ENCODE measurements at places on chromosomes 5 and 9.

GRCh38 chr9:124238546-124239140, 19.1 kb upstream of the NEK6 start:
- DNase-seq = no peak

DNA sequence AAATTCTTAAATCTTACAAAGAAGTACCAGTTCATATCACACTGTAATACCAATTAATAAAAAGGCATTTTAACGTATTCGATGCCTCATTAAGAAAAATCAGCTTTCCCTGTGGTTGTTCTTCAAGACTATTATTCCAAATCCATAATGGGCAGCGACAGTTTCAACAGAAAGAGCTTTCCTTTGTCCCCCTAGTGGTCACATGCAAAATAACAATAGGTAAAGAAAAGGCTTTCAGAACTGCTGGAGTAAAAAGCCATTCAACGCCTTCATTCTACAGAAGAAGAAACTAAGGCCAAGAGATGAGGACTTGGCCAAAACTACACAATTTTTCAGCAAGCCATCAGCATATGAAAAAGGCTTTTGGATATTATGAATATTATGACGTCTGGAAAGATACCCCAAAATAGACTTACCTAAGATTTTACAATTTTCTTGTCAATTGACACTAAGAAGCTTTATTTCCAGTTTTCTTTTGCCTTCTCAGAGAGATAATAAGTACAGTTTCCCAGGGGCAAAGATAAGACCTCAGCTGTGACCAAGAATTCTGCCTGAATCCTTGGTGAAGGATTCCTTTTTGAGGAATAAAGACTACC, 6.7 kb upstream of the CDH6 start:
- peak; percentile 66 for DNase-seq

GRCh38 chr9:88660611-88661010, 125.6 kb downstream of the NXNL2 start:
- DNase-seq = peak; percentile 7

GRCh38 chr9:124698265-124698664, 72.8 kb downstream of the NR6A1 start:
- DNase-seq = no peak

GRCh38 chr5:93359296-93359959, 221.6 kb downstream of the NR2F1-AS1 start:
- DNase-seq = peak; percentile 34

DNA sequence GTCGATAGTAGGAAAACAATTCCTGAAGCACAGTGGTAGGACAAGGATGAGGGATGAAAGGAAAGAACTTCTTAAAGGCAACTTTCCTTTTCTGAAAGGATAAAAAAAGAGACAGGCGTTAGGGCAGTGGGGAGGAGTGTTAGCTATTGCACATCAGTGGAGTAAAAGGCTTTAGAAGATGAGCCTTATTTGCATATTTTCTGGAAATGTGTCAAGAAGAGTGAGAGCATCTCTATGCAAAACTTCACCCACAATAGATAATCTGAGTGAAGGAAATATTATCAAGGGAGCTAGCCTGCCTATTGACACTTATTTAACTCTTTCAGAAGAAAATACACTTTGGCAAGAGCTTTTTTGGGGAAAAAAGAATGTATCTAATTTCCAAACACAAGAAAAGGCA, 151.6 kb downstream of the MACIR start:
- no peak for DNase-seq

DNA sequence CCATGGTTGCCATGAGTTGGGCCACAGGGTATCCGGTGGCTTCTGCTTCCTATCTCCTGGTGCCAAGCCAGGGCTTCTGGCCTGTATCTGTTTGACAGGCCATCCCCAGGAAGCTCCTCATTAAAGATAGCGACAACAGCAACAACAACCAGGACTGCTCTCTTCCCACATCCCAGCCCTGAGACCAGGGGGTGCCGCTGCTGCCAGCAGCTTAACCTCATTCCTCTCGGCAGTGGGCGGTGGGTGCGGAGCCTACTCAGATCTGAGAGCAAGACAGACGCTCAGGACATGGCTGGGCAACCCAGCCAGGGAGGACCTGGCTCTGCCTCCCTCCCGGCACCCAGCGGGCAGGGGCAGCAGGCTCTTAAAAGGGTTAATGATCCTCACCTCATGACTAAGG, 98.3 kb downstream of the PSD2 start:
- DNase-seq = no peak

DNA sequence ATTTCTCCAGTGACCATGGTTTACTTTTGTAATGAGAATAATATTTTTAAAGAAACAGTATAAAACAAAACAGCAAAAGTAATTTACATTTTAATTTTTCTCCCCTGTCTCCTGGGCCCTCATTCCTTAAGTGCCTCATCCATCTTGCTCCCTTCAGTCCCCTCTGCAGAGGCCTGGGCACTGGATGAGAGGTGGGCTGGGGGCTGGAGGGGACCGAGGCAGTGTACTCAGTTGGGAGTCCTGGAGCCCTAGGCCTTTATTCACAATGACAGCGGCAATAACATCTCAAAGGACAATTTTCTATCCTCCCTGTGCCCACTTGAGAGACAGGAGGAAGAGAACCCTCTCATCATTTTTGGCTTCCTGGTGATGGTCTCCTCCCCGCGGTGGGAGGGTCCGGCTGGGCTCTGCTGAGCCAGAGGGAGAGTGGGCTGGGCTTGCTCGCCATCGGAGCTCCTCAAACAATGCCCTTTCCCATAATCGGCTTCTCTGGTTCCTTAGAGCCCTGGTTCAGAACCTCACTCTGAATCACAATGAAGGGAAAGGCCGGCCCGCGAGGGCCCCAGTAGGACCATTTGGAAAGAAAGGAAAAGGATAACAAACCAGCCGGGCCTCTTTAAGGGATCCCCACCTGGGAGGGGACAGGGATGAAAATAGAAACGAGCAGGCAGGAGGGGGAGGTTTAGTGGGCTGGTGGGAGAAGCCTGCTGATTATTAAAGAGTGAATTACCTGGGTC, 9.7 kb upstream of the SMIM32 start:
- no peak for DNase-seq

DNA sequence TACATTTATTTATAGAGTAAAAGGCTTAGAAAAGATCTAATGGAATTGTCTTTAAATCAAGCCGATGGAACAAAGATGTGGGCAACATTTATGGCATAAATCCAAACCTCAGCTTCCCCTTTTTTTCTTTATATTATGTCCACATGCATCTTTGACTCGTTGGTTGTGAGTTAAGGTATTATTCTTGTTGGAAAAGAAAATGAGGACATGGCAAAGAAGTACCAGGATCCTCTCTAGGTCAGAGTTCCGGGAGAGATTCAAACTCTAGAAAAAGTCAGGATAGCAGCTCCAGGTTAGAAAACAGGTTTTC, 508 bp upstream of the NME5 start:
- DNase-seq = no peak

DNA sequence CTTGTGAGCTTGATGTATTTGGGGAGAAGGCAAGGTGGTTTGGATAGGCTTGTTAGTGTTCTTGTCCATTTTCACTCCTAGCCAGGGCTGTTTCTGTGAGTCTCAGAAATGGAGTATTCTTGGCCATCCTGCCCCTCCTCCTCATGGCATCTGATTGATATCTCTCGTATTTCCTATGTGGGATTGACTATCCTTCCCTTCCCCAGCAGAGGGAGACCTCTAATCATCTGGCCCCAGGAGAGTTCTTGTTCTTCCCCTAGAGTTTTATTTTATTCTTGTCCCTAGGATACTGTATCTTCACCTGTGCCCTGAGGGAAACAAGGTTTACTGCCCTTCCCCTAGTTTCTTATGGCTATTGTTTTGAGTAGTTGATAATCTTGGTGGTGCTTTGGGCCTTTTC, 114.4 kb downstream of the VPS13A start:
- peak; percentile 31 for DNase-seq

DNA sequence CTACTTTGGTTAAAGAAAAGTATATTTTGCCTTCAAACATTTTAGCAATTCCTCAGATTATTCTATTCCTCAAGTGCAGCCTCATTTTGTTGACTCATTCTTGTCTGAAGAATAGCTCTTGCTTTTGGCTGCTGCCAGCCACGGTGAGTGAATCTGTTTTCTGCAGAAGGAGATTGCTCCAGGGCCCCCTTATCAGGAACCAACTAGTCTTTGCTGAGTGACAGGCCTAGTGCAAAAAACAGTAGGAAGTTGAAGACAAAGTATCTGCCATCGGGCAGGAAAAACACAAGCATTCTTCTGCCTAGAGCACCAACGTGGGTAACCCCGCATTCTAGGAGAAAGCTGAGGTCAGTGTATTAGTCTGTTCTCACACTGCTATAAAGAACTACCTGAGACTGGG, 42.3 kb downstream of the ZNF883 start:
- no peak for DNase-seq

GRCh38 chr5:176609724-176610434, at the start of gene GPRIN1:
Gene GPRIN1 (minus strand): TSS chr5:176610156. CDS start chr5:176599834, 10,322 bp downstream.
- peak; percentile 89 for DNase-seq

DNA sequence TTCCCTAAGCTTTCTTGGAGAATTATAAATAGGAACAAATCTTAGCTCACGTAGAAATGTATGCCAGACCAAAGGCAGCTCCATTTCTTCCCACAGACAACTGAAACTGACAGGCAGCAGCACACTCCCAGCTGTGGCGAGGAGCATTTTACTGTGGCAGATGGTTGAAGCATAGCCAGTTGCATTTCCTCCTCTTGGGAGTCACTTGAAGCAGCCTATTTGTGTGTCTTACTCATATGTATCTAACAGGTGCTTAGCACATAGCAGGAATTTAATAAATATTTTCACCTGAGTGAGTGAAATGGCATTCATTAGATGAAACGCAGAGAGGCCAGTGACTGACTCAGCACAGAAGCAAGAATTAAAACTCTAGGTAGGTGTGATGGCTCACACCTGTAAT, 12.3 kb upstream of the MTMR12 start:
- peak; percentile 11 for DNase-seq

GRCh38 chr5:172758077-172758833, 12.7 kb downstream of the DUSP1 start:
- no peak for DNase-seq

DNA sequence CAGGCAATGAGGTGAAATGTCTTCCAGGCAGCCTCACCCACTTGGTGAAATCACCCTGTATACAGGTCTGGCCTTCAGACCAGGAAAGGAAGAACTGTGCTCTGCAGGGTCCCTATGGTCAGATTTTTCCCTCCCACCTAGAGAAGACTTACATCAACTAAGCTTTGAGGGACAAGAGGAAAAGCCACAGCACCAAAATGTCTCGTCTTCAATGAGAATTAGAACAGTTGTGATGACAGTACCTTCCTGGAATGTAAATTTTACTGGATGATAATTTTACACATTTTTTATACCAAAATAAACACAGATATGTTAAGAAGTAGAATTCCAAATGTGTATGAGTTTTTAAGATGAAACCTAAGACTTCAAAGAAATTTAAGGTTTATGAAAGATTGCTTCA, 283.9 kb downstream of the SPOCK1 start:
- DNase-seq = no peak

DNA sequence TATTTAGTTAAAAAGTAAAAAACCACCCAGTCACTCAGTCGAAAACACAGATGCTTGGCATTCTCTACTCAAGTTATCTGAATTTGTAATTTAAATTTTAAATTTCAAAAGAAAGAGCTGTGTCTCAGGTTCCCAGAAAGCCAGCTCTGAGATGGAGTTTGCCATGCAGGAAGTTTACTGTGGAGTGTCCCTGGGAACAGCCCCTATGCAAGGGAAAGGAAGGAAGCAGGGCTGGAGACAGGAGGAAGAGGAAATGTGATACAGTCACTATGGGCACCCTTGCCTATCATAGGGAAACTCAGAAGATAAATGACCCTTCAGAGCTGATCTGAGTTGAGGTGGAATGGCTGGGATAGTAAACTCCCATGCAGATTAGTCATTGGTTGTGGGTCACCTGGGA, 408.8 kb upstream of the ACTBL2 start:
- DNase-seq = no peak

- peak; percentile 47 for DNase-seq
Observed at GRCh38 chr5:150175536-150175935, 9.0 kb downstream of the CDX1 start.

GRCh38 chr5:69293882-69294281, 38.7 kb downstream of the CCDC125 start:
- DNase-seq = no peak

DNA sequence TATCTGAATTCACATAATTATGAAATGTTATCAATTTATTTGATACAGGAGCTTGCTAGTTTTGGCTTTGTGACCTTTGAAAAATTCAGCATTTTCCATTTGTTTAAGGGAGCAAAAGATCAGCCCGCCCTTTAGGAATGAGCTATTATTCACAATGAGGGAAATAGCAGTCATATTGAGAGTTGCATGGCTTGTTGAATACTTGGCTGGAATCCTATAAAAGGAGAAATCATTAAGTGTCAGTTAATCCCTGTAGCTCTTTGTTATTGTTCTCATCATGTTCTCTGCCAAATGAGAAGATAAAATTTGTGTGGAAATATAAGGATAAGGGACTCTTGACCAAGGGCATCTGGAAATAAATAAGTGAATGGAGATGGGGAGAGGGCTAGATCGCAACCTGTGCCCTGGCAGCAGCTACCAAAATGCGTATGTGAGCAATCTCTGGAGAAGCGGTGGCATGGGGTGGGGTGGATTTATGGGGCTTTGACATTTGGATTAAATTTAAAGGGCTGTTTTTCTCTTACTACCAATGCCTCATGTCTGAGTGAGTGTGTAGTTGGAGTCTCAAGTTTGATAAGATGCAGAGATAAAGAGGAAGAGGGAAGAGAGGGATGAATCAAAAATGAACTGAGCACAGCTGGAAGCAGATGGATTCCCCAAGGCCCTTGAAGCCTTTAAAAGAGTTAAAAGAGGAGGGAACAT, 237.6 kb downstream of the NNT start:
- no peak for DNase-seq

- DNase-seq = no peak
Observed at GRCh38 chr5:89851911-89852310, 557.6 kb downstream of the CETN3 start.

GRCh38 chr9:121267689-121268597, at the start of gene GSN:
Gene GSN (plus strand): TSS chr9:121268162. CDS start chr9:121301972, 33,810 bp downstream.
- peak; percentile 86 for DNase-seq

DNA sequence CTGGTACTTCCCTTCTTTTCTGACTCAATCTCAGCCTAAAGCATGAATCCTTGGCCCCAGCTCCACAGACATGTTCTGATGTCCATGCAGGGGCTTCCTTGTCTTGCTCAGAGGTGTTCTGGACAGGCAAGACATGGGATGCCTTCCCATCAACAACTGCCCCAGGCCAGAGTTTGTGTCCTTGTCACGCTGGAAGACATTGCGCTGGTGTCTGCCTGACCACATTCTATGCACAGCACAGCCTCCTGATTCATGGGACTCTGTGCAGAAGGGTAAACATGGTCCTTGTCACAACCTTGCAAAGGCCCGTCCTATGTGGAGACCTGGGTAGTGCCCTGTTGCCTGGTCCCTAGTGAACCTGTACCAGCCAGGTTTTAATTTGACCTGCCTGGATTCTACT, 212.2 kb downstream of the FSTL4 start:
- no peak for DNase-seq

All from DMS53 (cell line).